Activated CD4-positive, alpha-beta T cell treated with anti-CD3 and anti-CD28 coated beads, Interleukin-2, amount 10 ng/mL, durations not matched to agents 7 days and 5 days (primary cell): ENCODE measurements at places on chromosomes 11 and 22. TPM values are rescaled to one million over a fixed set of nuclear protein-coding genes. Genes with fewer than 3 reads are reported as not detected.

- no peak for DNase-seq
Observed at GRCh38 chr11:45089251-45089650, 57.2 kb upstream of the PRDM11 start.

Gene CHADL
- total RNA-seq, result 0.35 TPM

DNA sequence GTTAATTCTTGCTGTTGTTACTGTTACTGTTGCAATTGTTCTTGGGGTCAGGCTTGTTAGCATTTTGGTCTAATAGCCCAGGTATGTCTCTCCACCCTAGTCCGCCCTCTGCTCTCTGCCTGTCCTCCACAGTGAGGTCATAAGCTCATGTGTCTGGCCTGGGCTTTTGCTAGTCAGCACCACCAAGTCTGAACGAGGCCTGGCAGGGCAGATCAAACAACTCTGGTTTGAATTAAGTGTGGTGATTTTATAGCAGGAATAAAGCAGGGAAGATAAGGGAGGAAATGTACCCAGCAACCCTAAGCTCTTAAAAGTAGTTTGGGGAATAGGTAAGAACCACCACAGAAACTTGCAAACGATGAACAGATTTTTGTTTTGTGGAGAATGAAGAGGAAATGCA lies 98.7 kb downstream of the ABTB2 start:
- no peak for DNase-seq

Gene MIAT
- total RNA-seq, result 44.4 TPM

Gene TSSK2
- total RNA-seq, result not detected

GRCh38 chr11:84566671-84567070 lies 1060.5 kb downstream of the DLG2 start:
- no peak for DNase-seq

DNA sequence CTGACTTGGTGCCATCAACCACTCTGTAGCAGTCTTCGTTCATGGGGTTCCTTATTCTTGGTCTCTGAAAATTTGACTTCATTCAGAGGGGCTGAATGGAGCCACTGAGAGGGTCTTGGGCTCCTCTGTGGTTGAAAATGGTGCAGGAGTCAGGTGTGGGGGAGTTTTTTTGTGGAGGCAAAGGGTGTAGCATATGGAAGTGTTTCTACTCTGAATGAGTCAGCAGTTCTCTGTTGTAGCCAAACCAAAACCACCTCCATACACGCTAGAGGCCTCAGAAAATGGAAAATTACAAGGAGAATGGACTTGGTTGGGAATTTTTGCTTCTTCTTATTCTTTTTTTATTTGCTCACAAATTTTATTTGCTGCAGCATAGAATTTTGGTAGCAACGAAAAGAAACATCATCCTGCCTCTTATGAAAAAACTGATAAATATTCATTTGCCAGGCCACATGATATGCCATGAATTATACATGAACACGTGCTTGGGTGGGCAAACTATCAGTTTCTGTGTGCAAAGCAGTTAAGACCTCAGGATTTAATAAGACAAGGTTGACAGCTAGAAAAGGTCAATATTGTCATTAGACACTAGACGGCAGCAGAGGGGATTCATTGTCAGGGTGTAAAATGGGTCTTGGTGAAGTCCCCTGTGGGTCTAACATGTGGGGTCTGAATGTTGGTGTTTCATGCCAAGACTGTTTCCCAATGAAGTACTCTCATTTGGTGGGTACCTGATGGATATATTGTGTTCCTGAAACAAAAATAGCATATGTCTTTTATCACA lies 111.7 kb downstream of the MYO18B start:
- no peak for DNase-seq

- DNase-seq, result no peak
Observed at GRCh38 chr11:27372164-27372563, 9.1 kb upstream of the CCDC34 start.

- no peak for DNase-seq
Observed at GRCh38 chr11:118079491-118079890, 2.6 kb downstream of the TMPRSS4 start.

GRCh38 chr11:48020092-48020755 lies 39.9 kb downstream of the PTPRJ start:
- no peak for DNase-seq

GRCh38 chr11:102573851-102574250 lies 43.3 kb upstream of the MMP7 start:
- no peak for DNase-seq

Gene OR52I1
- total RNA-seq, result not detected

Gene OR51B2
- not detected for total RNA-seq

DNA sequence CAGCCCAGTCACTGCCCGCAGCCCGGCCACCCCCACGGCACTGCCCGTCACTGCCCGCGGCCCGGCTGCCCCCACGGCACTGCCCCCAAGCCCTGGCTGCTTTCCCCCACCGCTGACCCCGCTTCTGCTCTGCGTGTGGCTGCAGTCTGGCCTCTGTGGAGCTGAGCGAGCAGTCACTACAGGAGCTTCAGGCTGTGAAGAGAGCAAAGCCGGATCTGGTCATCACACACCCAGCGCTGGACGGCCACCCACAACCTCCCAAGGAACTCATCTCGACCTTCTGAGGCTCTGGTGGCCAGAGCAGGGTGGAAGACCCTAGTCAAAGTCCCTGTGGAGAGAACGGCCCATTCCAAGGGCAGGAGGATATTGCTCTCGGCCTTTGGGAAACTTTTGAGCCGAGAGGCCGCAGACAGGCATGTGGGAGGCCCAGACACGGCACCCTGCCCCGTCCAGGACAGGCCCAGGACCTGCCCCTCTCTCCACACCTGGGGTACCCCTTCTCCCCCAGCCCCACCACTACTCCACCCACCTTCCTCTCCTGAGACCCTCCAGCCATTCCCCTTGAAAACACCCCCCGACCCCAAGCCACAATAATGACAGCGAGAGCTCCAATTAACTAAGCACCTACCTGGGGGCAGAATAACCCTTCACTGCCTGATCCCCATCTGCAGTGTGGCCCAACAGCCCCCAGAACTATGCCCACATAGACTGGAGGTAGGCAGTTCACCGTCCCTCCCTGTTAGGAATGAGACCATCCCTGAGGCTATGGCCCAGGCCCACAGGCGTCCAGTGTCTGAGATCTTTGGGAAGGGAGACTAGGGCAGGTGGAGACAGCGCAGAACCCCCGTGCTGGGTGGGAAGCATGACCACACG lies 3.7 kb upstream of the PGGHG start:
- no peak for DNase-seq

DNA sequence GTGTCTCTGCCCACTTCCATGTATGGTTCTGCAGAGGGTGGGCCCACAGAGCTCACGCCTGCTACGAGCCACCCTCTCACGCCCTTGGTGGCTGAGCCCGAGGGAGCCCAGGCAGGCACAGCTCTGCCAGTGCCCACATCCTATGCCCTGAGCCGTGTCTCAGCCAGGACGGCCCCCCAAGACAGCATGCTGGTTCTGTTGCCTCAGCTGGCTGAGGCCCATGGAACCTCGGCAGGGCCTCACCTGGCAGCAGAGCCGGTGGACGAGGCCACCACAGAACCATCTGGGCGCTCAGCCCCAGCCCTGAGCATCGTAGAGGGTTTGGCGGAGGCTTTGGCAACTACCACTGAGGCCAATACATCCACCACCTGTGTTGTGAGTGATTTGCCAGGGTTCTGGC lies 64.0 kb downstream of the OTOG start:
- DNase-seq, result peak; percentile 2

Gene SLC22A9
- not detected for total RNA-seq

Gene SPINDOC
- 40.7 TPM for total RNA-seq

GRCh38 chr11:112174789-112175598 lies at the start of gene BCO2:
Gene BCO2, plus strand, starts transcription at chr11:112175512. Its CDS starts 90 bp downstream, at chr11:112175602.
- peak; percentile 45 for DNase-seq

GRCh38 chr11:119341222-119342022 lies 739 bp upstream of the C1QTNF5 start:
- no peak for DNase-seq

DNA sequence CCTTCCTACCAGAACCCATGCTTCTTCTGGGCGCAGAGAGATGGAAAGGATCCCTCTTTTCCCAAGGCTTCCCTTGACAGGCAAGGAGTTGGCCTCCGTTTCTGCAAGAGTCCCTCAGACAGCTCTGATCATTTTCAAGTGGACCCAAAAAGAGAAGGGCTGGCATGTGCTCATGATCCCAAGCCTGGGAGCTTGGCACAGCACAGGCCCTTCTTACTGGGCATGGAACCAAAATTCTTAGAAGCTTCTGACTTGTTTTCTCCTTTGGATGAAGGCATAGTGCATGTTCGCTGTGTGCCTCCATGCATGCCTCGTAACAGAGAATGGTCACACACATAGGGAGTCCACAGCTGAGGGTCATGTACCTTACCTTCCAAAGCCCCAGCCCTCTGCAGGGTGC lies 449.6 kb downstream of the MIAT start:
- DNase-seq, result no peak

Gene TLCD5
- total RNA-seq, result 0.42 TPM

Gene TSPAN18
- 23.5 TPM for total RNA-seq

Gene CCDC117
- 30.2 TPM for total RNA-seq

Gene MMP8
- total RNA-seq, result not detected

DNA sequence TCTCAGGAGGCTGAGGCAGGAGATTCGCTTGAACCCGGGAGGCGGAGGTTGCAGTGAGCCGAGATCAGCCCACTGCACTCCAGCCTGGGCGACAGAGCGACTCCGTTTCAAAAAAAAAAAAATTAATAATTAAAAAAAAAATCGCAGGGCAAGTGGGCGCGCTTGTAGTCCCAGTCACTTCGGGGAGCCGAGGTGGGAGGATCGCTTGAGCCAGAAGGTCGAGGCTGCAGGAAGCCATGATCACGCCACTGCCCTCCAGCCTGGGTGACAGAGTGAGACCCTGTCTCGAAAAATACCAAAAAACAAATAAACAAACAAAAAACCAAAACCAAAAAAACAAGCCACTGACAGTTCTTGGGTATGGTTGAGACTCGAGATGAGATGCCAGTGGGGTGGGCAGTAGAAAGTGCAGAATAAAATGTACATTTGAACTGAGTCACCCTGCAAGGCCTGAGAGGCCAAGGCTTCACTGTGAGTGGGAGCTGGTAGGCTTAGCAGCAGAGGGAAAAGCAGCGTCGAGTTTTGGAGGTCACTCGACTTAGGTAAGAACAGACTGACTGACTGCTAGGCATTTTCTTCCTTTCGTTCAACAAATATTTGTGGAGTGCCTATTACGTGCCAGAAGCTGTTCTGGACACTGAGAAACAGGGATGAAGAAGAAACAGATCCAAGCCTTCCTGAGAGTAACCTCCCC lies 635 bp upstream of the LDHA start:
- DNase-seq, result no peak

Gene KRTAP5-7
- total RNA-seq, result 0.29 TPM

Gene SLC16A8
- total RNA-seq, result not detected

Gene C11orf87
- total RNA-seq, result not detected

GRCh38 chr11:125174057-125174456 lies 9.5 kb downstream of the PKNOX2 start:
- DNase-seq, result no peak

- no peak for DNase-seq
Observed at GRCh38 chr11:36376009-36376887, 80.2 kb downstream of the PRR5L start.

Gene DEUP1
- total RNA-seq, result not detected
